Activated CD8-positive, alpha-beta memory T cell treated with anti-CD3 and anti-CD28 coated beads, Interleukin-2, amount 50 U/mL, for 48 hours (primary cell): ENCODE measurements at places on chromosomes 5 and 9.

- DNase-seq: no peak
Observed at GRCh38 chr5:9302218-9302617, 243.7 kb downstream of the SEMA5A start.

DNA sequence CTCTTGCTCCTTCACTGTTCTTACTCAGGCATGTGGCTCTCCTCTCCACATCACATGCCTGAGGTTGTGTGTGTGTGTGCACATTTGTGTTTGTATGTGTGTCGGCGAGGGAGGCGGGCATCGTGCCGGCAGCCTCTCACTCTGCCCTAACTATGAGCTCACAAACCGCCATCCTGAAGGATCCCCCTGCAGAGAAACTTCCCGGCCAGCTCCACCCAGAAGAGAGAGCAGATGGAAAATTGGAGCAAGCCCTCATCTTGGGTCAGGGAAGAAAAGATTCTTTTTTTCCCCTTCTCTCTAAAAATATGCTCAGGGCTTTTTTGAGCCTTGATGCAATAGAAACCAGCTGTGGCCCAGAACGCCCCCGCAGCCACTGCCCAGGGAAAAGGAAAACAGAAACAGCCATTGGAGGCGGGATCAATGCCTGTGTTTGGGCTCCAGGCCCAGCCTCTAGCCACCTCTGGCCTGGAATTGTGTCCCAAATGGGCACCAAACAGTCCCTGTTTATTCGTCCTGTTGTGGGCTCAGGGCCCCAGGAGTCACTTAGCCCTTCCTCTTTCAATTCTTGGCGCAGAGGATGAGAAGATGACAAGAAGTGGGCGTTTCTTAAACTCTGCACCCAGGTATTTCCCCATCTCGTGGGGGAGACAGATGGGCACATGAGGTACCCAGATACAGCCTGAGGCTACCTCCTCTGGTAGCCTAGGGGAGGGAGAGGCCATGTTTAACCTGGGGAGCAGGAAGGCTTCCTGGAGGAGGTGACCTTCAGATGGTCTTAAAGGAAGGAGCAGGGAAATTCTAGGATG lies 151.5 kb downstream of the RGS3 start:
- DNase-seq: no peak

GRCh38 chr9:126874546-126875314 lies 14.3 kb downstream of the ZBTB34 start:
- DNase-seq: no peak

DNA sequence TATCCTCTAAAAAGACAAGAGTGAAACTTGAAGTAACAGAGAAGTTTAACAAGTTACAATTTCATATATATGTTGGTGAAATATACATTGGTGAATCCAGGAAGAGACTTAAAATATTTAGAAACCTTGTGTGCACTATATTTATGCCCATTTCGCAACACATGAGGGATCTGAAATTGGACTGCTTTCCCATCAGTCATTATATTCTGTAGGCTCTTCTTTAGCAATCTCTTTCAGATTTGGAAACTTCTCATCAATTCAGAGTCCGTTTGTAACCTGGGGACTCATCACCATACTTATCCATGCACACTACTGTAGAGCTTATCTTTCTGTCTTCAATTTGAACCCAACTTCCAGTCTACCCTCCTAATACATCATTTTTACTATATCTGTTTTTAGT lies 2.1 kb downstream of the ITGA1 start:
- DNase-seq: no peak

GRCh38 chr5:56676091-56676768 lies 139.1 kb upstream of the MAP3K1 start:
- DNase-seq: no peak

DNA sequence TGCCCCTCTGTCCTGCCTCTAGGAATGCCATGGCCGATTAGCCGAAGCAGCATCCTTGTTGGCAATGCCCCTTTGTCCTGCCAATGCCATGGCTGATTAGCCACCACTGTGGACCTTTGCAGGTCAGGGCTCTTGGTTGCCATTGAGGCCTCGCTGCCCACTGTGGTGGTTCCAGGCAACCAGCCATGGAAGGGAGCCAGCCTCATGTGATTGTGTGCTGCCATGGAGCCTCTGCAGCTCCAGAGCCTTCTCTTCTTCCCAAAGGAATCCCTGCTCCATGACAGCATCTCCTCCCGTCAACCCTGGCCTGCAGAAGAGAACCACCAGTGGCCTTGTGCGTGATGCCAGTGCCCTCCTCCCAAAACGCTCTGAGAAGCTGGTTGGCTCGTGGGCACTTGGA lies 187.0 kb downstream of the CACNA1B start:
- no peak for DNase-seq

GRCh38 chr5:56123531-56124243 lies 109.4 kb downstream of the ANKRD55 start:
- no peak for DNase-seq

- DNase-seq: no peak
Observed at GRCh38 chr5:103093727-103094126, 26.2 kb downstream of the GIN1 start.

DNA sequence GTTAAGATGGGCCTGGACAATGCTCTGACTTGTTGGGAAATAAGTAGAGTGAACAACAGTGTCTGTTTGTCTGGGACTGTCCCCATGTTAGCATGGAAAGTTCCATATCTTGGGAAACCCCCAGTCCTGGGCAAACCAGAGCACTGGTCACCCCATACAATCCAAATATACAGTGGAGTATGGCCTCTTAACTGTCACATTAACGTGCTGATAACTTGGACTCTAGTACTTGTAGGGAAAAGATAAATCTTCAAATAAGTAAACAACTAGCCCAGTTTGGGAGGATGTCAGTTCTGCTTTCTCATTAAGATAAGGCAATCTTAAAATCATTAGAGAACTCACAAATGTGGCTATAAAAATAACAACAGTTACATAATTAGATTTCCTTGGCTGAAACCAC lies 47.6 kb upstream of the JAK2 start:
- DNase-seq: no peak

DNA sequence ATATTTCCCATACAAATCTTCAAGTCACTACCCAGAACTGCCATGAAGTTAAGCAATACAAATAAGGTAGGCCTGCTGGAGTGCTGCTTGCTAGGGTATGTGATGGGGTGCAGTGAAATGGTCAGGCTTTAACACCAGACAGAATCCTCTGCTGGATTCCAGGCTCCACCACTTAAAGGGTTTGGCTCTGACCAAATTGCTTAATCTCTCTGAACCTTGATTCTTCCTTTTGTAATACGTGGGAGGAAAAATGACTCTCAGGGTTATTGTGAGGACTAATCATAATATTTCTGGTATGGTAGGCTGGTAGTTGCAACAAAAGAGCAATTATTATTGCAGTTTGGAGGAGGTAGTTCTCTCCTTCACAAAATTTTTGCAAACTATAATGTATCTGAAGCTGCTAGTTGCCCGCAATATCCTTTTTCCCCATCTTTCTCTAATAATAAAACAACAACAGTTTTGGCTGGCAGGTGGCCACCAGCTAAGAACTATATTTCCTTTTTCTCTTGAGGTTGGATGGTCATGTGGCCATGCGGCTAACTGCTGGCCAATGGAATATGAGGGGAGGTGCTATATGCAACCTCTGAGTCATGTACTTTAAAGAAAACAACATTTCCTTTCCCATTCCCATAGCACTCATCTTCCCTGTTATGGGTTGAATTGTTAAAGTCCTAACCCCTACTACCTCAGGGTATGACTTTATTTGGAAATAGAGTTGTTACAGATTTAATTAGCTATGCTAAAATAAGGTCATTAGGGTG lies 44.1 kb downstream of the CCL28 start:
- no peak for DNase-seq

- DNase-seq: no peak
Observed at GRCh38 chr5:134649163-134649835, 714 bp downstream of the SEC24A start.

DNA sequence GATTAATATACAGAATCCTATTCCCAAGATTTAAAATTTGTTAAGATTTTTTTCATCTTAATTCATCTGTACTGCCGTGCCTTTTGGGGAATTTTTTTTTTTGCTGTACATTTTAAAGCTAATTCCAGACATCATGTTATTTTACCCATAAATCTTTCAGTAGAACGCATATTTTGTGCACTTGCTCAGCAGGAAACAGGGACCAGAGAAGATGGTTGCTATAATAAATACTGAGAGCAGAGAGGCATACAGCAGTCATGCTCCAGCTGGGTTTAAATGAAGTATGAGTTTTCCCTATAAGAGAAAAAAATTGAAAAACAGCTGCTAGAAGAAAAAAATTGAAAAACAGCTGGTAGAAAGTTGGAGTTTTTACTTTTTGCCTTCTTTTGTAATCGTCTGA lies 196.9 kb upstream of the PUM3 start:
- no peak for DNase-seq

- DNase-seq: no peak
Observed at GRCh38 chr9:109335929-109336328, 15.1 kb upstream of the EPB41L4B start.

- no peak for DNase-seq
Observed at GRCh38 chr9:23447166-23447565, 378.9 kb downstream of the ELAVL2 start.

GRCh38 chr5:79088507-79088906 lies 18.9 kb downstream of the BHMT2 start:
- DNase-seq: no peak

DNA sequence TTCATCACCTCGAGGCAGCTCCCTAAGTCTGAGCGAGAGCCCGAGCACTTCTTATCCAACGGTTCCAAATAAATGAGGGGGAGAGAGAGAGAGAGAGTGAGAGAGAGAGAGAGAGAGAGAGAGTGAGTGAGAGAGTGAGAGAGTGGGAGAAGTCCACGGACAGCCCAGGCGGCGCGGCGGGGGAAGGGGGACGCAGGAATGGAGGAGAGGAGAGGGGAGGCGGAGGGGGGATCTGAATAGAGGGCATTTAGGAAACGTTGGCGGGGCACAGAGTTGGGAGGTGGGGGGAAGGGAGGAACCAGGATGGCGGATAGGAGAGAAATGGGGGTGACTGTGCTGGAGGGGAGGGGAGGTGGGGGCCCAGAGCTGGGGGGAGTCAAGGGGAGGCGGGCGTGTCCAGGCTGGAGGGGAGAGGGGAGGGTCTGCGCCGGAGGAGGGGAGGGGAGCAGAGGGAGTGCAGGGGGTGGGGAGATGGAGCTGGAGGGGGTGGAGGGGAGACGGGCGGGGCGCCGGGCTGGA lies 398 bp upstream of the BASP1 start:
- DNase-seq: no peak

- no peak for DNase-seq
Observed at GRCh38 chr5:116025866-116026265, 6.4 kb upstream of the ARL14EPL start.

GRCh38 chr5:169831331-169831730 lies 149.0 kb downstream of the INSYN2B start:
- DNase-seq: no peak

- no peak for DNase-seq
Observed at GRCh38 chr5:106860398-106861044, 810.2 kb downstream of the EFNA5 start.

DNA sequence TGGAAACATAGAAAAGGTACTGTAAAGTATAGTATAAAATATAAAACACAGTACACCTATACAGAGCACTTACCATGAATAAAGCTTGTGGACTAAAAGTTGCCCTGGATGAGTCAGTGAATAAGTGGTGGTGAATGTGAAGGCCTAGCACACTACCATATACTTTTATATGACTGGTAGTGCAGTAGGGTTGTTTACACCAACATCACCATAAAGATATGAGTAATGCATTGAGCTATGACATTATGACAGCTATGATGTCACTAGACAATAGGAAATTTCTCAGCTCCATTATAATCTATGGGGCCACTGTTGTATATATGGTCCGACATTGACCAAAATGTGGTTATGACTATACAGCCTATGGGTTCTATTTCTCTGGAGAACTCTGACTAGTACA lies 291.8 kb upstream of the ACTBL2 start:
- DNase-seq: no peak

DNA sequence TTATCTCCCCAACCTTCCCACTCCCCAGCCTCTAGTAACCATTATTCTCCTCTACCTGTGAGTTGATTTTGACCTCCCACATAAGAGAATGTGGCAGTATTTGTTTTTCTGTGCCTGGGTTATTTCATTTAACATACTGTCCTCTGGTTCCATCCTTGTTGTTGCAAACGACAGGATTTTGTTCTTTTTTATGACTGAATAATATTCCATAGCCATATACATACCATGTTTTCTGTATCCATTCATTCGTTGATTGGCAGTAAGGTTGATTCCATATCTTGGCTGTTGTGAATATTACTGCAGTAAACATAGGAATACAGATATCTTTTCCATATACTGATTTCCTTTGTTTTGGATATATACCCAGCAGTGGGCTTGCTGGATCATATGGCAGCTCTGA lies 20.8 kb downstream of the GPBP1 start:
- no peak for DNase-seq

GRCh38 chr9:69253057-69253456 lies 72.0 kb upstream of the ENTREP1 start:
- DNase-seq: no peak

GRCh38 chr5:2905741-2906140 lies 154.3 kb upstream of the IRX2 start:
- no peak for DNase-seq
